ENCODE measurements at places on chromosomes 13 and 19. TPM values are rescaled to one million over a fixed set of nuclear protein-coding genes. Genes with fewer than 3 reads are reported as not detected.

- H3K27me3 ChIP-seq, result no peaks in the 10 kb centered on the region
- H3K27ac ChIP-seq, result peak overlapping the region; percentile 99
- H3K36me3 ChIP-seq, result peaks cover 36% of the 10 kb centered on the region
- DNase-seq, result no peak
Observed at GRCh38 chr19:18150776-18151624, 2.0 kb upstream of the PIK3R2 start.

DNA sequence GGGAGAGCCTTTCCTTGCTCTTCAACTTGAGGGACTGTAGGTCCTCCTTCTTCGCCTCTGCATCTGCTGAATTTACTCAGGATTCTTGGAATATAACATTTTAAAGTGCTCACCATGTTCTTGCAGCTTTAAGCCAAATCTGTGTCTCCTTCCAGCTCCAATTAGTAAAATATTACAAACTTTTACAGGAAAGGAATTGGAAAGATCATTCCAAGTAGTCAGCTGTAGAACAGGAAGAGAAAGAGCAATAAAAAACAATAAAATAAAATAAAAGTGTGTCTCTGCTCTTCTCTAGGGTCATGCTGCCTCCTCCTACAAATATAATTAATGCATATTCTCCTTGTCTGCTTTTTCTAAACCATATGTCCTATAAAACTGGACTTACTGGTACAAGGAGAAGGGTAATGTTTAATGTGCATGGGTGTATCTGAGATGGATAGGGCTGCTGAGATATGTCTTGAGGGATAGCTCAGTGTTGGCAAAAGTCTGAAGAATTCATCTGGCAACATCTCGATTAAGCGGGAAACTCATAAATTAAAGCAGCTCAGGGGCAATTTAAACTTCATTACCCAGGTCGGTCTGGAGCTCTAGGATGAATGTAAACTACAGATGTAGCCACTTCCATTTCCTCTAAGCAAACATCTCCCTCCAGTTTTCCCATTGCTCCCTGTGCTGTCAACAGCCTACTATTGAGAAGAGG, 25.0 kb downstream of the ENOX1 start:
- no peak for DNase-seq
- H3K4me1 ChIP-seq, result no peaks in the 10 kb centered on the region
- no peaks in the 10 kb centered on the region for H3K27me3 ChIP-seq
- H3K27ac ChIP-seq, result no peak overlapping the region
- no peak overlapping the region for H3K4me3 ChIP-seq

DNA sequence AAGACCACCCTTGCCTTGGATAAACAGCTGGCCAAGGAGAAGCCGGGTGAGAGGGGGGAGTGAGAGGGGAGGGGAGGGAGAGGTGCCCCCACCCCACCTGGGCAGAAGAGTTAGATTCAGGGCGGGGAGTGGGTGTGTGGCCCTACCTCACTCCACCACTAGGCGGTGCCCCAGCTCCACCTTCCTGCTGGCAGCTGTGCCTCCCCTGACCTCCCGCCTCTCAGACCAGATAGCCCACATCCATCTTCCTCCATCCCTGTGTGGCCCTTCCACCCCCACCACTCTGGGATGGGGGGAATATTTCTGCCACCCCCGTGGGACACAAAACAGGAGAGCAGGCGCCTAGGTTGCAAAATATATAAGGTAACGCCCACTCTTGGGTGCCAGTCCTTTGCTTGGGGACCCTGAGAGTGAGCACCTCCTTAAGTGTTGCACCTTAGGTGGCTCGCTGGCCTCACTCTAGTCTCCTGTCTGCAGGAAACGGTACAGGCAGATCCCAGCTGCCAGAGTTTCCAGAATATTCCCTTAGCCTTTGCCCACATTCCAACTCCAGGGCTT, 13.8 kb upstream of the EHD2 start:
- peaks cover 63% of the 10 kb centered on the region for H3K36me3 ChIP-seq
- peak; percentile 58 for DNase-seq
- no peak overlapping the region for H3K27ac ChIP-seq
- no peak overlapping the region for H3K4me3 ChIP-seq

- no peaks in the 10 kb centered on the region for H3K36me3 ChIP-seq
- DNase-seq, result no peak
- H3K27me3 ChIP-seq, result no peaks in the 10 kb centered on the region
- H3K27ac ChIP-seq, result no peak overlapping the region
- no peaks in the 10 kb centered on the region for H3K4me1 ChIP-seq
Observed at GRCh38 chr13:113736258-113736731, 22.7 kb upstream of the TMEM255B start.

DNA sequence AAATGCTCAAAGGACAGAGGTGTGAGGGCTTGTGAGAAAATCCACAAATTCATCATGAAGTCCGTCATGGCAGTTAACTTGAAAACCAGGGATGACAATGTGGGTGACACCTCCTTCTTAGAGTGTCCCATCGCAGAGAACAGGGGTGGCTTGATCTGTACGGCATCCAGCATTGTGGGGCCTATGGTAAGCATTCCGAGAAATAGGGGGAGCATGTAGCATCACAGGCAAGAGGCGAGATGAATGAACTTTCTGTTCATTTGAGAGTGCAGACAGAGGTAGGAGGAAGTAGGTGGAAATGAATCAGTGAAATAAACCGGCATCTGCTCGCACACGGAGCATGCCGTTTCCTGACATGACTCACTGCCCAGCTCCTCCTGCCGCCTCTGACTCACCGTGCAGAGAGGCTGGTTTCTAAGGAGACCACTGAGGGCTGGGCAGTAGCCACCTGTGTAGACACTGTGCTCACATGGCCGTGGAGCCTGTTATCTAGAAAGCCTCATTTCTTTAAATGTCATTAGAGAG, 339.0 kb downstream of the RFC3 start:
- H3K27ac ChIP-seq, result peak overlapping the region; percentile 88
- DNase-seq, result peak; percentile 95
- H3K4me3 ChIP-seq, result peak overlapping the region; percentile 58
- peaks cover 32% of the 10 kb centered on the region for H3K4me1 ChIP-seq
- no peaks in the 10 kb centered on the region for H3K36me3 ChIP-seq
- no peaks in the 10 kb centered on the region for H3K27me3 ChIP-seq

GRCh38 chr19:50206191-50206590, 2.8 kb downstream of the MYH14 start:
- H3K4me3 ChIP-seq, result no peak overlapping the region
- H3K27me3 ChIP-seq, result no peaks in the 10 kb centered on the region
- H3K4me1 ChIP-seq, result no peaks in the 10 kb centered on the region
- DNase-seq, result no peak

GRCh38 chr19:34662919-34663318, 14.0 kb downstream of the SCGB2B2 start:
- H3K36me3 ChIP-seq, result no peaks in the 10 kb centered on the region
- H3K4me1 ChIP-seq, result no peaks in the 10 kb centered on the region
- H3K27me3 ChIP-seq, result no peaks in the 10 kb centered on the region
- no peak overlapping the region for H3K27ac ChIP-seq
- H3K4me3 ChIP-seq, result no peak overlapping the region

GRCh38 chr13:23322353-23323336, 110.9 kb downstream of the SACS start:
- no peaks in the 10 kb centered on the region for H3K36me3 ChIP-seq
- no peak overlapping the region for H3K4me3 ChIP-seq
- H3K4me1 ChIP-seq, result peaks cover 21% of the 10 kb centered on the region
- peak overlapping the region; percentile 88 for H3K27ac ChIP-seq
- no peak for DNase-seq

DNA sequence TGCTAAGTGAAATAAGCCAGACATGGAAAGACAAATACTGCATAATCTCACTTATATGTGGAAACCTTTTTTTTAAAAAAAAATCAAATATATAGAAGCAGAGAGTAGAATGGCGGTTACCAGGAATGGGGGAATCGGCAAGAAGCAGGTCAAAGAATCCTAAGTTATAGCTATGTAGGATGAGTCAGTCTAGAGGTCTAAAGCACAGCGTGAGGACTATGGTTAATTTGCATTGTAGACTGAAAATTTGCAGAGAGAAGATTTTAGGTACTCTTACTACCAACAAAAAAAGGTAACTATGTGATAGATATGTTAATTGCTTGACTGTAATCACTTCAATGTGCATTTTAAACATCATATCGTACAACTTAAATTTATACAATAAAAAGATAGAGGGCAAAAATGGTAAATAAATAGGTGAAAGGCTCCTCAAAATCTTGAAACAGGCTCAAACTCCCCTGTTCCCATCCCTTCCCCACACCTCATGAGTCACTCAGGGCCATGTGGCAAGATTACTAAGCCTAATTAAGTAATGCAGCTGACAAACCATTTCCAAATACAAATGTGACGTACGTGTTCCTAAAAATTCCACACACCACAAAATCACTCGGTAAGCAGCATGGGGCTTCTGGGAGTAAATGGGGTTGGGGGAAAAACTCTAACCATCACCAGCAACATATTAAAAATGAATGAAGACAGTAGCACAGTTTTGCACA, 159.0 kb downstream of the USP12 start:
- DNase-seq, result peak; percentile 89
- no peaks in the 10 kb centered on the region for H3K27me3 ChIP-seq
- H3K36me3 ChIP-seq, result no peaks in the 10 kb centered on the region
- H3K4me1 ChIP-seq, result peaks cover 8% of the 10 kb centered on the region
- H3K4me3 ChIP-seq, result peak overlapping the region; percentile 10
- H3K27ac ChIP-seq, result peak overlapping the region; percentile 59

- H3K4me3 ChIP-seq, result peak overlapping the region; percentile 46
- H3K27ac ChIP-seq, result no peak overlapping the region
- peaks cover 13% of the 10 kb centered on the region for H3K4me1 ChIP-seq
- no peaks in the 10 kb centered on the region for H3K27me3 ChIP-seq
Observed at GRCh38 chr19:45528744-45529419, 21.6 kb downstream of the VASP start.

GRCh38 chr19:12880551-12881171, 588 bp downstream of the DNASE2 start:
- peak; percentile 50 for DNase-seq
- H3K27ac ChIP-seq, result peak overlapping the region; percentile 90
- no peaks in the 10 kb centered on the region for H3K27me3 ChIP-seq
- peaks cover 26% of the 10 kb centered on the region for H3K36me3 ChIP-seq
- peak overlapping the region; percentile 84 for H3K4me3 ChIP-seq

The NLRP7 gene
- not detected for total RNA-seq

The SH2D3A gene
- total RNA-seq, result 28.5 TPM

The LIG1 gene
- 14.6 TPM for total RNA-seq

The REEP6 gene
- total RNA-seq, result 3.8 TPM

The SUGT1 gene
- total RNA-seq, result 49.0 TPM
